ENCODE measurements at places on chromosomes 1 and 21. TPM values are rescaled to one million over a fixed set of nuclear protein-coding genes. Genes with fewer than 3 reads are reported as not detected.
A peak's percentile ranks its signal among the peaks of the same experiment; 100 is the strongest.

- DNase-seq, result no peak
Observed at GRCh38 chr1:200670242-200671118, 773 bp upstream of the DDX59 start.

DNA sequence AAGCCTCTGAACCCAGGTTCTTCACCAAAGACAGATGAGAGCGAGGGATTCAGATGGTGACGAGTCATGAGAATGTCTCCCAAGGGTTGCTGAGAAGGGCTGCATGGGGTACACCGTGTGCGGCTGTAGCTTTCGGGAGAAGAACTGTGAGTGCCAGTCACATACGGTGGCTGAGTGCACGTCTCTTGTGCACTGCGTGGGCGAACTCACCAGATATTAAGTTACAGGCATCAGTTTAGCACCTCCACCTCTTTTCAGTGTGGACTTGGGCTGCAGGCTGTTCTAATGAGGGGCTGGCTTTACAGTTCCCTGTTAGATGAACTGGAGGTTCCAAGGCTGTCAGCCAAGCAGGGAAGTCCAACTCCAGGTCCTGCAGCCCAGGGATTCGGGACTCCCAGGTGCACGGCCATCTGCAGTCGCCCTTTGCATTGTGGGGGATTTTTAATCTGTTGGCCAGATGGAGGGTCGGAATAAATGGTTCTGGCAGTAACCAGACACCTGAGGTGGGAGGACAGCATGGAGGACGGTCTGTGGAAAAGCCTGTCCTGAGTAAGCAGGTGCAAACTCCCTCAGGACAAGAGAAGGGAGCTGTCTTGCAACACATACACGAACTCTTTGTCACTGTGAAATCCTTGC, 26.5 kb upstream of the AVPR1B start:
- DNase-seq, result no peak

GRCh38 chr1:34778381-34778780, 2.6 kb upstream of the GJB3 start:
- no peak for DNase-seq

DNA sequence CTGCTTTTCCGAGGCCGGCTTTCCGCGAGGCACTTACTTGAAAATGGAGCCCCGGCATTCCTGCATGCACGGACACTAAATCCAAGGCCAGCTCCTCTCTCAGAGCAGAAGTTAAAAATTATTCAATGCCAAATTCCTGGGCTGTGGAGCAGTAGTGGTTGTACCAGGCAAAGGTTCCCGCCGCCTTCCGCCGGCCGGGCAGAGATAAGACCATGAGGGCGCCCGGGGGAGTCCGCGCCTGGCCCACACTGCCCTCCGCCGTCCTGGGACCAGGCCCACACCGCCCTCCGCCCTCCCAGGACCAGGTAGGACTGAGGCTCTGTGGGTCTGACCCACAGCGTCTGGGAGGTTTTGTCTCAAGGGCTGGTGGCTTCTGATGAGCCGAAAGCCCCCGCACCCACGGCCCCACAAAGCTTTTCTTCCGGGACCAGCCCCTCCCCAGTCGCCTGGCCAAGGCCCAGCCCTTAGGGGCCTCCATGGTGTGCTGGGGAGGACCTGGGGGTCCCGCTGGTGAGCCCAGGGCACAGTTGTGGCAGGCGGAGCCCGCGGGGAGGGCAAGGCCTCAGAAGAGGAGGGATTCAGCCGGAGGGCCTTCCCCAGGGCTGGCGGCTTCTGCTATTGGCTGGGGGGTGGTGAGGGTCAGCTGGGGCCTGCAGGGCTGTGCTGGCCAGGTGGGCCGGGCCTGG, 12.7 kb upstream of the C1orf159 start:
- DNase-seq, result no peak

- peak; percentile 36 for DNase-seq
Observed at GRCh38 chr1:230067419-230067870, 407 bp downstream of the GALNT2 start.

- DNase-seq, result no peak
Observed at GRCh38 chr1:220892997-220893700, 13.9 kb downstream of the HLX start.

DNA sequence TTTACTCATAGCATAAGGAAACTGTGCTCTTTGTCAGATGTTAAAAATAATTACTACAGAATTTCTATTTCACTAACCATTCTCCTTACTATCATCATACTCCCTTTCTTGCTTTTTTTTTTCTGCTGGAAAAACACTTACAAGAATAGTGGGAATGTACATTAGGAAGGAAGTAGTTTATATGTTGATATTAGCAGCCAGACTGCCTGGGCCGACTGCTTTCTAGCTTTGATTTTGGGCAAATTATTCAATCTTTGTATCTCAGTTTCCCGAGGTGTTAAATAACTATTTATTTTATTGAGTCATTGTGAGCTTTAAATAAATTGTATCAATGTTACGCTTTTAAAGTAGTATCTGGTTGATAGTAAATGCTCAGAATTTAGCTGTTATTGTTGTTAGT, 122.4 kb downstream of the USP25 start:
- DNase-seq, result no peak

RGS8 gene
- not detected for polyA plus RNA-seq

DNA sequence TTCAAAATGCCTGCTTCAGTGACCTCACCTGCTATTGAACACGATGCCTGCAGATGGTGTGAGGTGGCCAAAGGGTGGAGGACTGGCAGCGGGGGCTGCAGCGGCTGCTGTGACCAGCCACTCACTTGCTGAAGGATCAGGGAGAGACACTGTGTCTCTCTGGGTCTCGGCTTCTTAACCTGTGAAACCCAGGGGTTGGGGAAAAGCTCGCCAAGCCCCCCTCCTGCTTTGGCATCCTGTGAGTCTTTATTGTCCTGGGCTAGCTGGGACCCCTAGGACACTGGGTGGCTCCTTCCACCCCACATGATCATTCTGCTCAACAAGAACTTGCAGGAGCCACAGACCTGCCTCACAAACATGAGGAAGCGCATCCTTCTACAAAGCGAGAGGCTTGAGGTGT, 112.8 kb downstream of the SIM2 start:
- DNase-seq, result no peak

NADK gene
- 24.0 TPM for polyA plus RNA-seq

KRTAP13-2 gene
- not detected for polyA plus RNA-seq

DNA sequence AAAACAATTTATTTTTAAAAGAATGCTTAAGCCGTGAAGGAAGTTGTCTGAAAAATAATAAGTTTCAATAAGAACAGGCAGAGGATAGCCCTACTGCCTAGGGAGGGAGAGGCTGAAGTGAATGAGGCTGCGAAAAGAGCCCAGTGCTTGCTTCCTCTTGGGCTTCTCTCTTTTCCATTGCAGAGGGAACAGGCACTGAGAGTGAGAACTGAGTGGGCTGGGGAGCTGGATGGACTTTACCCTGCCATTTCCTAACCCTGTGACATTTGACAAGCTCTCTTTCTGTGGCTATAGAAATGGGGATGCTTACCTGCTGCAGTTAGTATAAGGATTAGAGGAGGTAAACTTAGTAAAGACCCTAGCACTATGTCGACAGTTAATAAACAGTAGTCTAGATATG, 30.0 kb downstream of the TENT5C start:
- DNase-seq, result no peak

GRCh38 chr21:14686466-14687267, 140.6 kb upstream of the SAMSN1 start:
- DNase-seq, result no peak

Data from naive thymus-derived CD4-positive, alpha-beta T cell (primary cell).